Muscle of arm (tissue), 14 donors: ENCODE measurements at places on chromosomes 4 and X. TPM values are rescaled to one million over a fixed set of nuclear protein-coding genes. Genes with fewer than 3 reads are reported as not detected.

DNA sequence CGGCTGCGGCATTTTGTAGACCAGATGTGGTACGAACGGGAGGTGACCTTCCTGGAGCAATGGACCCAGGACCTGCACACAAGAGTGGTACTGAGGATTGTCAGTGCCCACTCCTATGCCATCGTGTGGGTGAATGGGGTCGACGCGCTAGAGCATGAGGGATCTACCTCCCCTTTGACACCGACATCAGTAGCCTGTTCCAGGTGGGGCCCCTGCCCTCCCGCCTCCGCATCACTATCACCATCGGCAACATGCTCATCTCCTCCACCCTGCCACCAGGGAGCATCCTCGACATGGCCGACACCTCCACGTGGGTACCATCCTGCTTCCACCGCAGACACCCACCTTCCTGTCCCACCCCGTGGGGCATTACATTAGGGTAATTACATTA, 46.2 kb downstream of the SMARCA5 start:
- no peak for DNase-seq

- DNase-seq: no peak
These were observed 76.6 kb downstream of the INTS12 start for GRCh38 chr4:105631818-105632400.

DNA sequence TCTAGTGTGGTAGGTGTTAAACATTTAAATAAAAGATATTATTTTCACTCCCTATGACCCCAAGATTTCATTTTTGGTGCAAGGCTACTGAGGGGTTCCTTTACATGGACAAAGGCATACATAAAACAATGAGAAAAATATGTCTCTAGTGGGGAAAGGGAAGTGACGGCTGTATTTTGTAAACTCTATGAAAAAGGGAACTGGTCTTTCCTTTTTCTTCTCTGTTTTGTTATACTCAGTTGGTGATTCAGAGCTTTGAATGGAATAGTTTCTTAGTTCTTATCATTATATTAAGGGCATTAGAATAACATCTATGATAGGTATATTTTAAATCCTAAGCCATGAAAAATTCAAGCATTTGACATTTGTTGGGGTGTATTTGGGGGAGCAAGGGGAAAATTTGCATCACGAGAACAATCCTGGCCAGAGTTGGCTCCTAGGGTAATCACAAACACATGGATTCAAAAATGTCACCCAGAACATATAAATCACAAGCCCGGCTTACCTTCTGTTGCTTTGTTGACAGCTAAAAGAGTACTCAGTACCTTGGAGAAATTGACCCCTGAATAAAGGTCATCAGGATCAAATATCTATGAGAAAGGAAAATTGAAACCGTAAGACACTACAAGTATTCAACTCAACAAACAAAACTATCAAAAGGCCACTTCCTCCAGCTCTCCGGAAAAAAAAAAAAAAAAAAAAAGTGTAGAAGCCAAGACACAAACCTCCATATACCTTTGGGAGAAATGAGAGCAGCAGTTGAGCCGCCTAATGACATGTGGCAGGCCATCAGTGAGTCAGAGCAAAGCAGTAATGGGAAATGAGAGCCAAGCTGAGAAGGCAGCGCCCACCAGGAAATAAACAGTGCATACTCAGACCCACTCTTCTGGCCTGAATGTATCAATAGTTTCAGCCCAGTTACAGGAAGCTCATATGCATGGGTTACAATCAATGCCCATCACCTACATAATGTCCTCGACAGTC, 33.4 kb downstream of the ARHGEF6 start:
- no peak for DNase-seq

DNA sequence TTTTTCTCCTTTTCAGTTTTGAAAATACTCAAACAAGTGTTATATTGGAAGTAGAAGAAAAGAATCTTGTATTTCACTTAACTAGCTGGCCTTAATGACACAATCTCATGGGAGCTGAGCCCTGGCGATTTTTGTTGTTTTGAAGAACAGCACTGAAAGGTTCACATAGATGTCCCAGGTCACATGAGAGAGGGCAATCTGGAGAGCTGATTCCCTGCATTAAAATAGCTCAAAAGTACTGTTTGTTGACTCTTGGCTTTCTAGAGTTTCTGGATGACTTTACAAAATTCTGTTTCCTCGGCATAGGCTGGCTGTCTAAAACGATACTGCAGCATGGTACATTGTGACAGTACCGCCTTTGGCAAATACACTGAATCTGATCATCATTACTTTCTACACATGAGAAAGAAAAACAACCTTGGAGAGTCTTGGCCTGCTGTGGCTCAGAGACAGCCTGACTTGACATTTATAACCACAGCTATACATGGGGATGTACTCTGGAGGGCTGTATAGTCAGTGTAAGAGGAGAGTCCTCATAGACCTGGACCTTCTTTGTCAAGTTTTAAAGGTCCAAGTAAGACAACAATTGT, 119.8 kb upstream of the PDLIM3 start:
- DNase-seq: no peak

DNA sequence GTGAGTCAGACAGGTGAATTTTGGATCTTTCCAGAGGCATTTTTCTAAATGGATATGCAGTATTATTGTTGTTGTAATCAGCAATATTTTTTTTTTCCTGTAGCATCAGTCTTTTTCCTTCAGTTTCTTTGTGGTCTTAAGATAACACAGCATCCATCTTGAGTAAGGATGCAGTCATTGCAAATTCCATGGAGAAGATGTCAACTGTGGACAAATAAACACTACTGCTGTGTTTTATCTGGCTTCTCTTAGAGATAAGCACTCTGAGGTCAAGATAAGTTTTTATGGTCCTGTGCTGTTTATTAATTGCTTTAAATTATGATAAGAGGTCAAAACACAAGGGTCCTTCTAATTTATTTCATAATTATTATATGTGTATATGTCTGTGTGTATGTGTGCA, 1255.7 kb downstream of the ADGRL3 start:
- DNase-seq: no peak

DNA sequence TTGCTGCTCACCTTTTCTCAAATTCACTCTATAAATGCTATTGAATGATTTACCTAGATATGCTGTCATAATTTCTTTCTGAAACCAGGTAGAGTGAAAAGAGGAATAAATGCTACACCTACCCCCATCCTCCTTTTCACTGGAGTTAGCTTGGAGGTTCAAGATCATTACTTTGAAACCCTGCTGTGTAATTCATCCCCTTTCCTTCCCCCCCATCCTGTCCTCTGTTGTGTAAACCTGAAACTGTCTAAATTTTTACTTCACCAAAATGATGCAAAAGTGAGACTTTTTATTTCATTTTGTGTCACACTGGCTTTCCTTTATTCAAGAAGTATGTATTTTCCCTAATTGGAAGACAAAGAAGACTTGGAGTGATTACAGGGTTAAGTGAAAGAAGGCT, 5.4 kb downstream of the ZCCHC18 start:
- no peak for DNase-seq

DNA sequence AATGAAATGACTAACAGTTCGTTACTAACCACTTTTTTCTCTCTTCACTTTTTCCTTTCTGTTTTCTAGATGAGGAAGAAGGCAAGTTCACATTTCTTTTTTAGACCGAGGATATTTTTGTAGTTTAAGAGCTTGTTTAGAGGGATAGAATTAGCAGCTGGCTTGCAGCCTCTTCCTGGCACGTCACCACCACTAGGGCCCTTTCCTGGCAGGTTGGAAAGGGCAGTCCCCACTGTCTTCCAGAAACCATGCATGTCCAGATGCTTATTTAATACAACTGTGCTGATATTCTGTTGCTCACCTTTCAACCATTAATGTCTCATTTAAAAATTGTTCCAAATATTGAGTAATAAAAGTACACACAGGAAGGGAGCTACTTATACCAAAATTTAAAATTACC, 209.5 kb upstream of the PACRGL start:
- no peak for DNase-seq

DNA sequence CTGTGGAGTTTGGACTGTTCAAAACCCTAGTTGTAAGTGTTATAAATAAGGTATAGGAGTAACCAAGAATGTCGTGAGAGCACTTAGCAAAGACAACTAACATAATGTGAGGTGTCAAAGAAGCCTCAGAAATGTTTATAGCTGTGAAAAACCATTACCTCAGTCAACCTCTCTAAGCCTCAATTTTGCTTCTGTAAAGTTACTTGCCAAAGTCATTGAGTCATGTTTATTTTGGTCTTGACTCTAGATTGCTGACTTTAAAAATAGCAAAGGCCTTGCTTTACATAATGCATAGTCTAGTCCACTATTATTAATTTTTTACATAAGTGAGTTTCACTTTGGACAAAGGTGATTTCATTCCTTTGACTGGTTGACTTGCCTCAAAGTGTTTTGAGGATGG, 257.6 kb upstream of the CXXC4 start:
- DNase-seq: no peak

GRCh38 chrX:19785647-19786046, 101.8 kb downstream of the SH3KBP1 start:
- no peak for DNase-seq

DNA sequence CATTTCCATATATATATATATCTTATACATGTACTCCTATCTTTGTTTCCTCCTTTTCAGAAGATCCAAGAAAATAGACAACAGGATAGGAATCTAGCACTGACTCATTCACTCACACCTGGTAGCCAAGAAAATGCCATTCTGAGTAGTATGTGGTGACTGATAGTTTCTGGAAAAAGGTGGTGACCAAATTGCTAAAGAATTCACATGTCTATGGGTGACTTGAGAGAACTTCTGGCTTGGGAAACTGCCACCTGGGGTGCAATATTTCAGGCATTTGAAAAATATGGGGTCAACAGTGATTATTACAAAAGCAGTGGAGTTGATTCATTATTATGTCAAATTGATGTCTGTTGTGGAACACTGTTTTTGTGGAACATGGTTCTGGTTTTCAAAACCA, 605.1 kb downstream of the PCDH18 start:
- no peak for DNase-seq

- peak; percentile 64 for DNase-seq
These were observed 97.4 kb downstream of the AASDH start for GRCh38 chr4:56289934-56290333.

- peak; percentile 61 for DNase-seq
These were observed 62.8 kb upstream of the EGFL6 start for GRCh38 chrX:13506574-13506973.

GRCh38 chr4:111748157-111748556, 397.1 kb upstream of the FAM241A start:
- no peak for DNase-seq

GRCh38 chr4:47914926-47915237, 499 bp upstream of the NFXL1 start:
- DNase-seq: no peak

- DNase-seq: peak; percentile 43
These were observed 170.0 kb downstream of the SMIM20 start for GRCh38 chr4:26083987-26084386.

GRCh38 chr4:58074382-58074781, 964.2 kb upstream of the IGFBP7 start:
- no peak for DNase-seq

Gene PRKG2
- 2.2 TPM for polyA plus RNA-seq

Gene FGB
- 2.8 TPM for polyA plus RNA-seq

Gene ZNF630
- 2.5 TPM for polyA plus RNA-seq

Gene PAGE1
- not detected for polyA plus RNA-seq

Gene BEND2
- polyA plus RNA-seq: 0.11 TPM

Gene MAP3K15
- polyA plus RNA-seq: 0.67 TPM

Gene HUWE1
- polyA plus RNA-seq: 81.3 TPM

Gene ADH6
- 1.1 TPM for polyA plus RNA-seq

Gene UCP1
- polyA plus RNA-seq: not detected

Gene TEX11
- not detected for polyA plus RNA-seq

Gene CSAG2
- not detected for polyA plus RNA-seq

Gene ARHGEF9
- polyA plus RNA-seq: 22.3 TPM
